ENCODE measurements at places on chromosomes 7 and 10. TPM values are rescaled to one million over a fixed set of nuclear protein-coding genes. Genes with fewer than 3 reads are reported as not detected.

- H3K36me3 ChIP-seq = no peaks in the 10 kb centered on the region
- no peak overlapping the region for H3K4me3 ChIP-seq
- peaks cover 8% of the 10 kb centered on the region for H3K4me1 ChIP-seq
- no peaks in the 10 kb centered on the region for H3K27me3 ChIP-seq
These were observed 7.0 kb upstream of the RPEL1 start for GRCh38 chr10:103238506-103239252.

- peaks cover 7% of the 10 kb centered on the region for H3K4me1 ChIP-seq
- H3K4me3 ChIP-seq = no peak overlapping the region
- no peak for DNase-seq
- H3K27ac ChIP-seq = no peak overlapping the region
- no peaks in the 10 kb centered on the region for H3K27me3 ChIP-seq
These were observed 22.4 kb downstream of the RHOBTB1 start for GRCh38 chr10:60921633-60922032.

GRCh38 chr10:104259999-104260774 is 5.5 kb downstream of the GSTO1 start:
- no peak overlapping the region for H3K4me3 ChIP-seq
- H3K27ac ChIP-seq = peak overlapping the region; percentile 68
- H3K36me3 ChIP-seq = peaks cover 82% of the 10 kb centered on the region
- H3K27me3 ChIP-seq = no peaks in the 10 kb centered on the region
- DNase-seq = peak; percentile 38

- H3K4me3 ChIP-seq = no peak overlapping the region
- H3K27ac ChIP-seq = no peak overlapping the region
- no peaks in the 10 kb centered on the region for H3K36me3 ChIP-seq
- no peak for DNase-seq
- H3K4me1 ChIP-seq = no peaks in the 10 kb centered on the region
- H3K27me3 ChIP-seq = no peaks in the 10 kb centered on the region
These were observed 160.4 kb upstream of the LAMB4 start for GRCh38 chr7:108290459-108291151.

GRCh38 chr10:110696436-110696835 is 52.3 kb downstream of the RBM20 start:
- H3K4me1 ChIP-seq = peaks cover 67% of the 10 kb centered on the region
- H3K27me3 ChIP-seq = no peaks in the 10 kb centered on the region
- no peak for DNase-seq
- H3K36me3 ChIP-seq = no peaks in the 10 kb centered on the region
- H3K27ac ChIP-seq = no peak overlapping the region

DNA sequence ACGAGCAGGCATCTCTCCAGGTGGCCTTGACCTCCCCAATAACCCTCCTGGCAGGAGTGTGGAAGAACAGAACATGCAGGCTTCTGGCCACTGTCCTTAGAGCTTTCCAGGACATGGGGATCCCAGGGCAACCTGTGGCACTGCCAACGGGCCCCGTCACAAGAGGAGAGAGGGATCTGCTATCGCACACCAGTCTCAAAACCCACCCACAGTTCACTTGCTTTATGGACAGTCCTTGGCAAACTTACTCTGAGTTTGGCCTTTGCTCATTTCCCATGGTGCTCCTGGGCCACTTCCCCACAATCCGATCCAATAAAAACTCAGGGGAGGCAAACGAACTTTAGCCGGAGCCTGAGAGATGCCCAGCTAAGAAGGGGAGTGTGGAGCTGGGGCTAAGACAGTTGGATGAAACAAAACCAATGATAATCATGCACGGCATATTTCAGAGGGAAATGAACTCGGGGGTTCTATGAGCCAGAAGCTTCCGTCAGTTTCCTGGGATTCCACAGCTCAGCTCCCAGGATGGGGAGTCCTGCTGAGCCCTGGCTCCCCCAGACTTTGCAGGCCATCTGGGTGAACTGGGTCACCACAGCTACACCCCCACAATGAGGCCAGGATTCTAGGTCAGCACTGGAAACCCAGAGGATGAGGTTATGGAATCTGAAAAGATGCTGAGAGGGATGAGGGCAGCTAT is 158.4 kb downstream of the NEURL1 start:
- peak; percentile 65 for DNase-seq
- no peaks in the 10 kb centered on the region for H3K27me3 ChIP-seq
- peak overlapping the region; percentile 55 for H3K27ac ChIP-seq
- H3K4me3 ChIP-seq = no peak overlapping the region
- peaks cover 64% of the 10 kb centered on the region for H3K4me1 ChIP-seq

- DNase-seq = no peak
- H3K27me3 ChIP-seq = peaks cover 63% of the 10 kb centered on the region
- H3K36me3 ChIP-seq = no peaks in the 10 kb centered on the region
- no peak overlapping the region for H3K4me3 ChIP-seq
These were observed 46.8 kb upstream of the STEAP1B start for GRCh38 chr7:22546769-22547168.

- DNase-seq = peak; percentile 38
- no peaks in the 10 kb centered on the region for H3K27me3 ChIP-seq
- H3K36me3 ChIP-seq = no peaks in the 10 kb centered on the region
- peak overlapping the region; percentile 88 for H3K27ac ChIP-seq
- H3K4me3 ChIP-seq = no peak overlapping the region
- peaks cover 76% of the 10 kb centered on the region for H3K4me1 ChIP-seq
These were observed 27.9 kb upstream of the ASCC1 start for GRCh38 chr10:72243822-72244437.

DNA sequence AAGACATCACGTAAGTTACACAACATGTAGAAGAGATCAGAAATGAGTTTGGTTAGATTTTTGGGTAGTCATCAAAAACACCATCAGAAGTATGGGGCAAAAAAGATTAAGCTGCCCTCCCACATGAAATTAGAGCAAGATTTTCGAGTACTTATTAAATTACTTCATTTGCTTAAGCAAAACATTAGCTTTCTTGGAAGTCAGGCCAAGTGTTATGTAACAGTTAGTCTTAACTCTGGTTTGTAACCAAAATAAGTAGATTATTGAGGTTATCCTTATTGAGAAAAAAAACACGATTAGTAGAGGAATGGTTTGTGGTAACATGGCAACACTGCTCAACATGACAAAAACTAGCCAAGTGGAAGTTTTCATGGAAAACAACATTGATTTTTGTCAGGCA is 37.9 kb downstream of the HBP1 start:
- no peak overlapping the region for H3K4me3 ChIP-seq
- no peaks in the 10 kb centered on the region for H3K27me3 ChIP-seq
- peak overlapping the region; percentile 77 for H3K27ac ChIP-seq

DNA sequence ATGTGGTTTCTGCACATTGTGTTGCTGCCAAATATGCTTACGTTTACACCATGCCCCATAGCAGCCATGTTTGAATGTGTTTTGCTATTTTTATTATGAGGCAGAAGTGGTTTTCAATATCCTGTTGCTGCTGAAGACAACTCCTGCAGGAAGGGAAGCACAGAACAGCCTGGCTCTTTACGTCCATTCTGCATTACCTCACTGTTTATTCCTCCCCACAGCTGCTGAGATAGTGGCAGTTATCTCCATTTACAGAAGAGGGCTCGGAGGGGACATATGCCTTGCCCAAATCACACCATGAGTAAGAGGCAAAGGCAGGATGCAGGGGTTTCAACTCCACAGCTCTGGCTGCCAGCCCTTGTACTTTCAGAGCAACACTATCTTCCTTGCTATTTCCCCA is 35.3 kb downstream of the PLPP4 start:
- H3K27me3 ChIP-seq = peaks cover 11% of the 10 kb centered on the region
- no peak for DNase-seq
- H3K4me1 ChIP-seq = no peaks in the 10 kb centered on the region

DNA sequence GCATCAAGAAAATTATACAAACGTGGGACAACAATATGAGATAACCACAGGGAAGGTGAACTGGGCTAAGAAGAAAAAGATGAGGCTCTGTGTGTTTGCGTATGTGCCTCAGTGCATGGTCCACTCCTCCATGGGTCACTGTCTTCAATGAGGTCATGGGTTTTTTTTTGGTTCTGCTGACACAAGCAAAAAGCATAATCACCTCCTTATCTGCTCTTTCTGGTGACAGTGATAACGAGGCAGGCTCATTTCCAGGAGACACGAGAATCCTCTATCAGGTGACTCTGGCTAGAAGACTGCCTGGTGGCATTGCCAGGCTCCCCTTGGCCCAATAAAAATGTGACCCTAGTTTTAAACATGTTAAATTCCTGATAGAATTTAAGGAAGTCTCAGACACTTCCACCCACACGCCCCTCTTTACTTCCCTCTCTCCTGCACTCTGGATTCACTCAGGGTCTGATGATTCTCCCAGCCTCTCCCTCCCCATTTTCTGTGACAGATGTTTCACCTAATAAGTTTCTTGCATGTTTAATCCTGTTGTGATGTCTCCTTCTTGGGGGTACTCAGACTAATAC is 35.3 kb upstream of the CDCA7L start:
- H3K4me3 ChIP-seq = no peak overlapping the region
- no peak for DNase-seq

DNA sequence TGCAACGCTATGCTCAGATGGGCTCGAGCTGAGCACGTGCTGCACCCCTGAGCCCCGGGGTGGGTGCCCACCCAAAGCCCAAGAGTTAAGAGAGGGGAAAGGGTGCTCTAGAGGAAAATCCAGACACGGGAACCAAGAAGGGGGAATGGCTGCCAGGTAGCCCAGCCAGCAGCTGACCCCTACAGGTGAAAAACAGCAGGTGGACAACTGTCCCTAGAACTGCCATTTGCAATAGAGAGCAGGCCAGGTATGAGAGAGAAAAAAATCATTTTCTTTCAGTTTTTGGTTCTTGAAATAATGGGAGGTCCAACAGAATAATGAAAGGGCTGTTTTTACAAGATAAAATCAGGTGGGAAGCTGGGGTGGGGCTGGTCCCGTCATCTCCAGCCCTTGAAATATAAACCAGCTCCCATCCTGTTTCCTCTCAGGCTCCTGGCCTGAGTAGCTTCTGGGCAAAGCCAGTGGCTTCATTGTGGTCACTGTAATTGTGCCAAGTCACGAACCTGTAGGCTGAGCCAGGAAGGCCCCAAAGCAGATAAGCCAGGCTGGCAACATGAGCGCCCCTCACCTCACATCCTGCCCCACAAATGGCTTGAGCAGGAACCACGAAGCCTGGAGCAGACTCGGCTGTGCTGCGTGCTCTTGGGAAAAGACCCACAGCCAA is 257.8 kb downstream of the SNX10 start:
- H3K4me3 ChIP-seq = no peak overlapping the region
- peaks cover 6% of the 10 kb centered on the region for H3K27me3 ChIP-seq
- no peaks in the 10 kb centered on the region for H3K36me3 ChIP-seq
- no peaks in the 10 kb centered on the region for H3K4me1 ChIP-seq

- no peak for DNase-seq
- H3K36me3 ChIP-seq = no peaks in the 10 kb centered on the region
- H3K27me3 ChIP-seq = no peaks in the 10 kb centered on the region
- no peak overlapping the region for H3K27ac ChIP-seq
- peaks cover 11% of the 10 kb centered on the region for H3K4me1 ChIP-seq
These were observed 7.5 kb upstream of the GPER1 start for GRCh38 chr7:1080252-1080920.

- H3K36me3 ChIP-seq = no peaks in the 10 kb centered on the region
- no peak overlapping the region for H3K27ac ChIP-seq
- peaks cover 29% of the 10 kb centered on the region for H3K4me1 ChIP-seq
- no peak overlapping the region for H3K4me3 ChIP-seq
- no peak for DNase-seq
These were observed 2.6 kb upstream of the CAMK2G start for GRCh38 chr10:73876971-73877370.

GRCh38 chr10:7788639-7789286 is 786 bp downstream of the ATP5F1C start:
- H3K27ac ChIP-seq = peak overlapping the region; percentile 87
- H3K4me1 ChIP-seq = peaks cover 50% of the 10 kb centered on the region
- peaks cover 5% of the 10 kb centered on the region for H3K36me3 ChIP-seq
- DNase-seq = no peak
- H3K27me3 ChIP-seq = no peaks in the 10 kb centered on the region
- peak overlapping the region; percentile 93 for H3K4me3 ChIP-seq

DNA sequence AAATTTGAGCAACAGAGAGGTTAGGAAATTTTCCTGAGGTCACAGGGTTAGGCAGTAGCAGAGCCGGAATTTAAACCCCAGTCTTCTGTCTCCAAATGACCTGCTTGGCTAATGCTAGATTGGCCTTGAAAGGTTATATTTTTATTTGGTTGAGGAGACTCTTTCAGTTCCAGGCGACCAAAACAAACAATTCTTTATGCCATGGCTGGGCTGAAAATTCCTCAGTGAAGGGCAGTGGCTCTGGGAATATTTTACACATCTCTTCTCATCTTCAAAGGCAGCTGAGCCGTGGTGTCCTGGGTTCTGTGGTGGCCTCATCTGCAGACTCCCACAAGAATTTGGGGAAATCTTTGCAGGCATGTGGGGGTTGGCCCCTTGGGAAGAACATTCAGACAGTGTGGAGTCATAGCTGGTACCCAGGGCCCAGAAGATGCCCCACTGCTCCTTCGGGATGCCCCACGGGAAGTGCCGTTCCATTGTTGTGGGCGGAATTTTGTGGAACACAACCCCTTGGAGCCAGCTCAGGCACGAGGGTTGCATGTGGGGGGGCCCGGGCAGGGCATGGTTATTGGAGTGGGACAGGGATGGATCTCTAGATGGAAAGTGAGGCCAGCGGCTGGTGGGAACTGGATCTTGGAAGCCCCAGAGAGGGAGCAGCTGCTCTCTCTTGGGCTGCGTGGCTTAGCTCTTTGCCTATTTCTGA is 33.2 kb downstream of the RPS24 start:
- no peak overlapping the region for H3K4me3 ChIP-seq
- DNase-seq = no peak
- no peaks in the 10 kb centered on the region for H3K4me1 ChIP-seq
- no peaks in the 10 kb centered on the region for H3K36me3 ChIP-seq

GRCh38 chr10:46524472-46525176 is 31.8 kb downstream of the GPRIN2 start:
- H3K36me3 ChIP-seq = no peaks in the 10 kb centered on the region
- no peak overlapping the region for H3K27ac ChIP-seq
- no peak overlapping the region for H3K4me3 ChIP-seq
- peaks cover 6% of the 10 kb centered on the region for H3K4me1 ChIP-seq

GRCh38 chr10:68955355-68955831 is 577 bp upstream of the DDX21 start:
- no peak for DNase-seq
- H3K4me3 ChIP-seq = peak overlapping the region; percentile 97
- H3K36me3 ChIP-seq = no peaks in the 10 kb centered on the region
- H3K4me1 ChIP-seq = peaks cover 29% of the 10 kb centered on the region

DNA sequence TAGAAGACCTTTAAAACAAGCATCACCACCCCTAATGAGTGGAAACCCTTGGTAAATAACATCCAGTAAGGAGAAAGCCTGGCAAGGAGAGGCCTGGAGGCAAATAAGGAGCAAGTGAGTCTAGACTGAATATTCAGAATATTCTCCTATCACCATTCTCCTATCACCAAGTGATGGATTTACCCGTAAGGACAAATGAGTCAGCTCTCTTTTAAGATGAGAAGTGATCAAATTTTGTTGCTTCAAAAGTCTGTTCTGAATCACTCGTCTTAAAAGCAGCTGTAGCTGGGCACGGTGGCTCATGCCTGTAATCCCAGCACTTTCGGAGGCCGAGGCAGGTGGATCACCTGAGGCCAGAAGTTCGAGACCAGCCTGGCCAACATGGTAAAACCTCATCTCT is 28.4 kb downstream of the KIAA1549 start:
- no peaks in the 10 kb centered on the region for H3K4me1 ChIP-seq
- DNase-seq = no peak
- H3K36me3 ChIP-seq = no peaks in the 10 kb centered on the region
- H3K4me3 ChIP-seq = no peak overlapping the region
- H3K27ac ChIP-seq = no peak overlapping the region

The GALNT11 gene
- total RNA-seq = 21.1 TPM

The LRRC27 gene
- 8.1 TPM for total RNA-seq

The HOXA11 gene
- total RNA-seq = not detected

The FGL2 gene
- 12.1 TPM for total RNA-seq

The BMPER gene
- 1.3 TPM for total RNA-seq

The HTR5A gene
- not detected for total RNA-seq

The GIMAP1 gene
- 3.5 TPM for total RNA-seq
